Stimulated activated CD4-positive, alpha-beta T cell treated with anti-CD3 and anti-CD28 coated beads, Interleukin-12 subunit alpha, Interleukin-12 subunit beta, amount 100 ng/mL, for 48 hours (primary cell): ENCODE measurements at places on chromosomes 11 and 22.
A peak's percentile ranks its signal among the peaks of the same experiment; 100 is the strongest.

DNA sequence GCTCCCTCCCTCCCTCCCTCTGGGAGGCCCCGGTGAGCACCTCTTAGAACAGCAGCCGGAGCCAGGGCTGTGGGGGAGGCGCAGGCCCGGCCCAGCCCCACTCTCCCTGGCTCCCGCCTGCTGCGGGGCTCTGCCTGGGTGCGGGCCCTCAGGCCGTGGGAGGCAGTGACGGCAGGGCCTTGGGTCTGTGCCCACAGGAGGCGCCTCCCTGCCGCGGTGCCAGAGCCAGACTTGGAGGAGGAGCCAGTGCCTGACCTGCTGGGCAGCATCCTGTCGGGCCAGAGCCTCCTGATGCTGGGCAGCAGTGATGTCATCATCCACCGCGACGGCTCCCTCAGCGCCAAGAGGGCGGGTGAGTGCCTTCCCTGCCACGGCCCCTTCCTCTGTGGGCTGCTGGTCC, 9.5 kb downstream of the IRF7 start:
- DNase-seq = no peak

DNA sequence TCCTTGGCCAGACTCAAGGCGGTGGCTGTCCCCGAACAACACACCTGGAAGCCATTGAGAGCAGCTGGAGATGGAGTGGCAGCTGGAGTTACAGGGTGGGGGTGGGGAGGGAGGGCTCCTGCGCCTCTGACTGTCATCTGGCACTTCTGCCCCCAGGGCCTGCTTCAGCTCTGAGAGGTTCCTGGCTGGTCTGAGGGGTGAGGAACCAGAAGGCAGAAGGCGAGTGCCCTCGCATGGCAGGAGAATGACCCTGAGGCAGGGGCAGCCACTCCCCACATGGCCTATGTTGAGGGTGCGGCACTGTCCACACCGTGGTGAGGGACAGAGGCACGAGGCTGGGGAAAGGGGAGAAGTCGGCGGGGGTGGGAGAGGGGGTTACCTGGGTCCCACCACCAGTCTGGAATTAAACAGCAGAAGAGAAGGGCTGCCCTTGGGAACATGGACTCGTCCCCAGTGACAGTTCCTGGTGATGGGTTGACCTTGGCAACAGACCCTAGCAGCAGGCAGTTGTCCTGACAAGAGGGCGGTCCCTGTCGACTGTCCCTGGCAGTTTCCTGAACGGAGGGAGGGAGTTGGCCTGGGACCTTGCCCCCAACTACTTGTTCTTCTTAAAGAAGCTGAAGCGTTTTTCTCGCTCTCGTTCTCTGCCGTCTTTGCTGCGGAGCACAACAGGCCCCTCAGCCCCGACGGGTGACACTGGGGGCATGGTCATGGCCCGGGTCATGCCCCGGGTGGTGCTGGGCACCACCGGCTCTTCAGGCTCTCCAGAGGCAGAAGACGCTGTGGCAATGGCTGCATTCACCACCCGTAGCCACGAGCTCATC, 7.8 kb upstream of the RBM4B start:
- no peak for DNase-seq

GRCh38 chr11:3245071-3245470, 12.9 kb upstream of the MRGPRE start:
- DNase-seq = no peak

GRCh38 chr11:110519796-110520195, 90.0 kb downstream of the FDX1 start:
- DNase-seq = no peak

DNA sequence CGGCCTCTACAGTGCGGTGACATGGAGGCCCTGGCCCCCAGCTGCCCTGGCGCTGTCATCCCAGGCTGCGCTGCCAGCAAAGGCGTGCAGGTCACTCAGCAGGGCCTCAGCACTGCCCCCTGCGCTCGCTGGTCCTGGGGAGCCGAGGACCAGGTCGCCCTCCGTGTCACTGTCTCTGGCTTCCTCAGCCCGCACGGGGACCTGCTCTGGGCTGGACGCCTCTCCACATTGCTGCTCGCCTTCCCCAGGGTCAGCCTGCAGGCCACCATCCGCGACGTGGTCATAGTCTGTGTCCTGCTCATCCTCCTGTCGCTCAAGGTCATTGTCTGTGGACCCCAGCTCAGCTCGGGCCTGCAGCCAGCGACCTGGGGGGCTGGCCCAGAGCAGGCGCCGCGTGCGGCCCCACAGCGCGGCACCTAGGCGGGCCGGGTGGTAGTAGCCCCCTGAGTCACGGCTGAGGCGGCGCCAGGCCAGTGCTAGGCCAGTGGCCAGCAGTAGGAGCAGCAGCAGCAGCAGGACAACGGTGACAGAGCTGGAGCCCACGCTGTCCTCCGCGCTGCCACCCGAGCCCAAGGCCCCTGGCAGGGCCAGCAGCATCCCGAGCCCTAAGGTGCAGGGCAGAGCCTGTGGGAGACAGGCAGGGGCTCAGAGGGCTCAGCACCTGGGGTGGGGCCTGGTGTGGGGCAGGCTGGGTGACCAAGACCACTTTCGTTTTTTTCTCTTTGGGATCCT, 1.6 kb downstream of the PTPRCAP start:
- DNase-seq = no peak

DNA sequence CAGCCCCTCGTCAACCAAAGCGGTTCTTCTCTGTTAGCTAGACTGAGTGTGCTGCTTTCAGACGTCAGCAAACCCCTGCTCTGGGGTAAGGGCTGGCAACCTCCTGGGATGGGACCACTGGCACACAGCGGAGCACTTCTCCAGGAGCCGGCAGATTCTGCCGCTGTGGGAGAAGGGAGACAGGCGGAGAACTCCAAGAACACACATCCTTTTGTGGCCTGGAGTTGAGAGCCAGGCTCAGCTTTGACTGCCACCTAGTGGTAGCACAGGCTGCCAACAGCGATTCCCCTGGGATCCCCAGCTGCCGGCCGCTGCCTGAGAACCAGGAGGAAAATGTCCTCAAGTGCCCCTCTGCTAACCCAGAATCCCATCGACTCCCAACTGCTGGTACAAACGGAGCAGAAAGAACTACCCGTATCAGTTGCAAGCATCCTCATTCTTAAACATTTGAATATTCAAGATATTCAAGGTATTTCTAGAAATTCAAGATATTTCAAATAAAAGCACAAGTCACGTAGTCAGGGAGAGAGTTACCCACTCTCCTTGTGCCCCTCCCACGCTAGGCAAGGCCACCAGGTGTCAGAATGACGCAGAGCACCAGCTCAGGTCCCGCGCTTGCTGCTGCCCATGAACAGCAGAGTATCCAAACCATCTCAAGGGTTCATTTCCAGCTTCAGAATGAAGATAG, 4.9 kb downstream of the LTO1 start:
- DNase-seq = peak; percentile 55

DNA sequence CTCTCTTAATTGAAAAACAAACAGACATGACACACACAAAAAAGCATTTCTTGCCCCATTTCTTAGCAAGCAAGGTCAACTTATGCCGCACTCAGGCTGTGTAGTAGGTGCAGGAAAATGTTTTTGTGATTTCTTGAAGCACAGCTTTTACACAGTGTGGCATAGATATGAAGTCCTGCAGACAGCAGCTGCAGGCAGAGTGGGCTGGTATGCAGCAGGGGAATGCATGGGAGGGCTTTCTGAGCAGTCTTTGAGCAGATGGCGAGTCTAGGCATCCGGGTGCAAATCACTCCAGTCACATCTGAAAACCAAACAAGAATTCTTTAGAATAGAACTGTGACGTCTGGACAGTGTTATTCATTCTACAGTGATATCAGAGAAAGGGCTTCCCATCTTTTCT, 87.5 kb downstream of the BLID start:
- DNase-seq = no peak
